Inflammatory macrophage treated with lipopolysaccharide for 1 hour (primary cell): ENCODE measurements at places on chromosomes 6 and 20.

DNA sequence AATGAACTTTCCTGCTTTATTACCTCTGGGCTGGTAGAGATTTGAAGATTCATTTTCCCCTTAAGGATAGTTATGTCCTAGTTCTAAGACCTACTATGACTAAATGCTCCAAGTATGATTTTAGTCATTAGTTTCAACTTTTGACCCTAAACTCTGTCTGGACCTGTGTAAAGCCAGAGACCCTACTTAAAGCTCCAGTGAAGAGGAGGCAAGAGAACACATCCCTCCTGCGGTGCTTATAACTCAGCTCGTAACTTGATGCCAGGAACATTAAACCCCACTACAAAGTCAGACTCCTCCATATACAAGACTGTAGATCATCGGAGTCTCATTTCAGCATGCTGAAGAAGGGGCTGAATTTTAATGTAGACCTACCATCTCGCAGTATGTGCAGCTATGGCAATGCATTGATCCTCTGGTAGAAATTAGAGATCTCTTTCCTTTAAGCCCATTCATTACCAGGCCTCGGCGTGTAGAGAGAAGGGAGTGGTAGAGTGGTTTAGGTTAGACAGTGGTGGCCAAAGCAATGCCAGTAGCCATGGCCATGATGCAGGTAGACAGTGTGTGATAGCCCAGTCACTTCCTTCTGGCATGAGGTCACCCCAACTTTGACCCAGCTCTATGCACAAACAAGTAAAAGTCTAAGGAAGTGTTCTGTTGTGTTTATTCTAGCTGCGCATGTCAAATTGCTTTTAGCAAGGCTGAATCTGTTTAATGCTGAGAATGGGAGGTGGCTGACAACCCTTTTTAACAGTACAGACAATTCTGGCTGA lies 34.8 kb upstream of the MYB start:
- no peak for DNase-seq

- no peak for DNase-seq
These were observed 79.1 kb upstream of the MAN1A1 start for GRCh38 chr6:119428633-119429032.

GRCh38 chr20:4065391-4065844 lies 50.1 kb upstream of the RNF24 start:
- no peak for DNase-seq

- no peak for DNase-seq
These were observed 294.6 kb downstream of the CDH26 start for GRCh38 chr20:60252866-60253265.

GRCh38 chr20:25065625-25066338 lies 7.8 kb upstream of the ACSS1 start:
- DNase-seq: peak; percentile 78

DNA sequence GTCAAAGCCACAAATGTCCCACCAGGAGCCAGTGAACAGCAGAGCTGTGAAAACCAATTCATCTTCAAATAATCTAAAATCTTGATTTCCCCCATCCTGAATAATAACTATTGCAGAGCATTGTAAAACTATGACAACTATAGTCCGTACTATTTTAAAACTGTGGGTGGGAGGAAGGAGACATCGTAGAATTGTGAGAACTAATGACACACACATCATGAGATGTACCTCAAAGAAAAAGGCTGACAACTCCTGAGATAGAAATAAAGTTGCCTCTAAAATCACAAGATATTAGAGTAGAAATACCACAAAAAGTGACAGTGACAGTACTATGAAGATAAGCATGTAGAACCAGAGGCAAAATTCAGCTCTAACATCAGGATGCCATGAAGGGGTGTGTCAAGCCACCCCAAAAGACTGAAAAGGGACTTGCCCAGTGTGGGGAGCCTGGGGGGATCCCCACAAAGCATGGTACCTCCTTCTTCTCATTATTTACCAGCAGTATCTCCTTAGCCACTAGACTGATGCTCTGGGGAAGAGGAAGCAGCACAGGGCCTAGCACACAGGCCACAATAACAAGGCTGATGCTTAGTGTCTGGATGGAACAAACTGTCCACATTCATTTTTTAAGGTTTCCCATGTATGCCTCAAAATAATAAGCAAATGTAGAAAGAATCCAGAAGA lies 13.4 kb downstream of the NAPB start:
- DNase-seq: peak; percentile 45

GRCh38 chr6:148392671-148393070 lies 50.0 kb downstream of the SASH1 start:
- DNase-seq: peak; percentile 55

DNA sequence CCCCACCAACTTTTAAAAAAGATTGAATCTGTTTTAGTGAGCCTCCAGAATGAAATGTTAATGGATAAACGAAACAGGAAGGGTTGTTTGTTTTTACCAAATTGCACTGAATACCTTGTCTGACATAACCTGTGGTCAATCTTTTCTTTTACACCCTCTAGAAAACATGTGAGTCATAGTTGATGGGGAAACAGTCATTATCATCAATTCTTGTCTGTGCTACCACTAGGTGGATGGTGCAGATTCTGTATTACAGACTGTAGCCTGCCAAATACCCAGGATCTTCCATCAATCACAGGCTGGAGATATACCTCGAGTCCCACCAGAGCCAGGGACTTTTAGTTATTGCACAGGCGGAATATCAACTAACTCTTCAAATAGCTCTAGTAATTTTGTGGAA lies 29.5 kb upstream of the PKIB start:
- no peak for DNase-seq

DNA sequence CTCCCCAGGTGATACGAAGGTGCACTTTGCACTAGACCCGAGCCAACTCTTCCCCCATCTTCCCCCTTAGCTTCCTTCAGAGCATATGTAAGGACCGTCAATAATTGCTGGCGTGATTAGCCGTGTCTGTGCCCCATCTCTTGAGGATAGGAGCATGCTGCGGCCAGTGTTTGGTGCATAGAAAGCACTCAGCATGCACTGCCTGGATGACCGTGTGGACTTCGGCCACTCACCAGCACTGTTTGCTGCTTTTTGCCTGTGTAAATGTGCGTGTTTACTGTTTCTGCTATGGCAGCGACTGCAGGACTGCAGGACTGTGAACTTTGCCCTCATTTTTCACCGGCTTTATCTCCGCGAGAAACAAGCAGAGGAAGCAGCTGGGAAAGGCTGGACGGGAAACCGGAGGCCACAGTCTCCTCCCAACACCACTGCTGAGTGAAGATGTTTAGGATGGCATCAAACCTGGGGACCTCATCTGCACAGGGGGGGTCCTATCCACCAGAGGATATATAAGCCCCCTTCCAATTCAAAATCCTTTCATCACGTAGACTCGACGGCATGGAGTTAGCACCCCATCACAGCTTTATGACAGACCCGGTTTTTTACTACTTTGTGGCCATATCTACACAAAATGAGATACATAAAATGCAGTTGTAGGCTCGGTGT lies 150.6 kb upstream of the AFDN start:
- no peak for DNase-seq

DNA sequence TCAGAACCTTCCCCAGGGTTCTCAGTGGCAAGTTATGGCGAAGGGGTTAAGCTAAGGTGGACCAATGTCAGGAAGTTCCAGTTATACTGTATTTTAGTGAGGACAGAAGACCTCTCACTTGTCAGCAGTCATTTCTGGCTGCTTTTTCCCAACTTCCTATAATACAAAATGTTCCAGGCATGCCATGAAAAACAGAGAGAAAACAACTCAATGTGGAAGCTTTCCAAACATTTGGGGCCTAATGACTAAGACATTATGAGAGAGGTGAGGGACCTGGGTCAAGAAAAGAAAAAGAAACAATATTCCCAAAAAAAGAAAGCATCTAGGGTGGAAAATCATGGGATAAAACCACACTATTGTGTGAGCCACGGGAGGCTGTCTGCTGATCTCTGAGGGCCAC lies 99.9 kb upstream of the MAP3K4 start:
- DNase-seq: no peak

GRCh38 chr6:36120539-36120938 lies 9.8 kb upstream of the MAPK13 start:
- peak; percentile 67 for DNase-seq

GRCh38 chr6:12119085-12119588 lies 107.0 kb downstream of the HIVEP1 start:
- DNase-seq: peak; percentile 48

GRCh38 chr6:7561153-7561964 lies 19.9 kb downstream of the DSP start:
- DNase-seq: no peak

DNA sequence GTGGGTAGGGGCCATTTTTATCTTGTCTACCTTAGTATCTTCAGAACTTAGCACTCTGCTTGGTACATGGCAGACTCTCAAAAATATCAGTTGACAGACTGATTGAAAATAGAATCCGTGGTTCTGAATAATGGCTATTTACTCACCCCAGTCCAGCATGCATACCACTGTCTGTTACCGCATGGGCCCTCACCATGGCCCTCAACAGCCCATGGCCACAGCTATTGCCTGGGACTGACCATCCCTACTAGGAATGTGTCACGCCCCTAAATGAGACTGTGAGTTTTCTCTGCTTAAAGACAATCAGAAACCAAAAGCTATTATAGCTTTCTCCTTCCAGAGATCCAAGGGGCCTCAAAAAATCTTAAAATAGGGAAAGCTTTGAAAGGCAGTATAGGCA lies 207.7 kb downstream of the ATXN1 start:
- no peak for DNase-seq

DNA sequence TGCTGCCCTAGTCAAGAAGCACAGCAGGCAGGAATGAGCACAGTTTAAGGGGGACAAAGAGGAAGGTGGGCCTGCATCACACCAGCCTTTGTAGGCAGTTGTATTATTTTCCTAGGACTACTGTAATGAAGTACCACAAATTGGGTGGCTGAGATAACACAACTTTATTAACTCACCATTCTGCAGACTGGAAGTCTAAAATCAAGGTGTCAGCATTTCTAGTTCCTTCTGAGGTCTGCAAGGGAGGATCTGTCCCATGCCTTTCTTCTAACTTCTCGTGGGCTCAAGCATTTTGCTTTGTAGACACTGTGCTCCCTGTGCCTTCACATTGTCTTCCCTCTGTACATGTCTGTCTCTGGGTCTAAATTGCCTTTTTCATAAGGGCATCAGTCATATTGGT lies 488.5 kb upstream of the JARID2 start:
- DNase-seq: no peak

GRCh38 chr20:53597521-53598120 lies 4.0 kb upstream of the ZNF217 start:
- DNase-seq: no peak

GRCh38 chr6:138349891-138350290 lies 27.8 kb upstream of the SMIM28 start:
- DNase-seq: no peak

- no peak for DNase-seq
These were observed 14.2 kb downstream of the SLC52A3 start for GRCh38 chr20:753897-754635.
